ENCODE measurements at places on chromosomes 6 and 20.

GRCh38 chr6:15309611-15310283, 63.9 kb downstream of the JARID2 start:
- DNase-seq, result no peak

DNA sequence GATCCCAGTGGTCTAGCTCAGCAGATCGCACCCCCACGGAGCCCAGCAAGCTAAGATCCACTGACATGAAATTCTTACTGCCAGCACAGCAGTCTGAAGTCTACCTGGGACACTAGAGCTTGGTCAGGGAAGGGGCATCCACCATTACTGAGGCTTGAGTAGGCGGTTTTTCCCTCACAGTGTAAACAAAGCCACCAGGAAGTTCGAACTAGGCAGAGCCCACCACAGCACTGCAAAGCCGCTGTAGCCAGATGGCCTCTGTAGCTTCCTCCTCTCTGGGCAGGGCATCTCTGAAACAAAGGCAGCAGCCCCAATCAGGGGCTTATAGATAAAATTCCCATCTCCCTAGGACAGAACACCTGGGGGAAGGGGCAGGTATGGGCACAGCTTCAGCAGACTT, 18.8 kb downstream of the FRK start:
- no peak for DNase-seq

DNA sequence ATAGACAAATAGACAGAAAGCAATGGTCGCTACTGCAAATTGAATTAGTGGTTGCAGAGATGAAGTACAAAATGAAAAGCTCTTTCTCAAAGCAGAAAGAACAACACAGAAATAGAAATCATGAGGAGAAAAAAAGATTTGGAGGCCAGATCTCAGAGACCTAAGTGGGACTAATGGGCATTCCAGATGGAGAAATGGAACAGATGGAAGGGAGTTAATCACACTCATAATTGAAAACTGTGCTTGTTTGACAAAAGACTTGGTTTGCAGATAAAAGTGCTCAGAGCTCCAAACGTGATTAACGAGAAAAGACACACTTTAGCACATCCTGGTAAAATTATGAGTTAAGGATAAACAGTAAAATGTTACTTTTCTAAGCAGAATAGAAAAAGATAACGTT, 58.1 kb upstream of the SNRPB2 start:
- no peak for DNase-seq

DNA sequence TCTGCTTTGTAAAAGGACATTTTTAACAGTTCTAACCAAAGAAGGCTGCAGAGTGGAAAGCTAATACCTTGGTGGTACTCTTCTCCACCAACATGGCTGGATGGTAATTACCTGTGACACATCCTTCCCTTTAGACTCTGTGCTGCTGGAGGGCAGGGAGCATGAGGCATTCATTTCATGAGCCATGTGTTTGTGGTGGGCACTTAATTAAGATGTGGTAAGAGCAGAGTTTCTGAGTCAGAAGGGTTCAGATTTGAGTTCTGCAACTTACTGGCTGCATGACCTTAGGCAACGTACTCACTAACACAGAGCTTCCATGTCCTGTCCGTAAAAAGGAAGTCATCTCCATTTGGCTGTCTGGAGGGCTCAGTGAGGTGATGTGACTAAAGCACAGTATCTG, 9.1 kb upstream of the ZNF133 start:
- DNase-seq, result no peak

GRCh38 chr6:134703206-134703605, 246.7 kb downstream of the ALDH8A1 start:
- DNase-seq, result no peak

DNA sequence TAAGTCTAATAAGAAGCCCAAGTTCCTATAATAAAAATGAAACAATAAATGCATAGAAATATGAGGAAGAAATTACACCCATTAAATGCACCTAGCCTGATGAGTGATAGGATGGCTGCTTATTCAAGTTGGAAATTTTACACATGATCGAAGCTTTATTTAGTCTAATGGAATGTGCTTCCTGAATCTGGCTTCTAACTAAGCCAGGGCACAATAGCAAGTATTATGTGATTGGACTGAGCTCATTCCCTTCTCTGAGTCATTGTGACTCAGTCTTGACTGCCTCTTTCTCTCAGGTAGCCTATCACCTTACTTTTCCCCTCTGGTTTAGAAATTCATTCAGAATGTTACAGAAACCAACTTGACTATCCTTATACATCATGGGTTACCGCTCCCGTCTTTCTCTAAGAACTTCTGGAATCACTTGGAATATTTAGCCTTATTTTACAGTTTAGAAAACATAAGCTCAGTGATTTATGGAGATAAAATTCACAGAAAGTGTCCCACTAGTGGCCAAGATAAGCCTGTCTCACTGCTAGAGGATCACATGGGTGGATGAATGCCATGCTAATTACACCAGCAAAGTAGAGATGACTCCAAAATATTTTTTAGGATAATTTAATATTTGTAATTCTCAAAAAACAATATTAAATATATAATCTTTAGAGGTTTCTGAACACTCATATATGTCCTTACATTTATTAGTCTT, 505.3 kb upstream of the JAG1 start:
- no peak for DNase-seq
